Cerebellar nuclear complex (tissue), 1 donor: ENCODE measurements at places on chromosomes 4 and X.

- DNase-seq = no peak
Measured at GRCh38 chrX:15413101-15413500, 28.9 kb upstream of the VEGFD start.

DNA sequence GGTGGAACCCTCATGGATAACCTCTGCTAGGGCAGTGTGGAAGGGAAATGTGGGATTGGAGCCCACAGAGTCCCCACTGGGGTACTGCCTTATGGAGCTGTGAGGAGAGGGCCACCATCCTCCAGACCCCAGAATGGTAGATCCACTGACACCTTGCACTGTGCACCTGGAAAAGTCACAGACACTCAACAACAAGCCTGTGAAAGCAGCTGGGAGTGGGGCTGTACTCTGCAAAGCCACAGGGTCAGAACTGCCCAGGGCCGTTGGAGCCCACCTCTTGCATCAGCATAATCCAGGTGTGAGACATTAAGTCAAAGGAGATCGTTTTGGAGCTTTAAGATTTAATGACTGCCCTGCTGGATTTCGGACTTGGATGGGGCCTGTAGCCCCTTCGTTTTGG lies 11.6 kb downstream of the ARMCX5 start:
- DNase-seq = no peak

DNA sequence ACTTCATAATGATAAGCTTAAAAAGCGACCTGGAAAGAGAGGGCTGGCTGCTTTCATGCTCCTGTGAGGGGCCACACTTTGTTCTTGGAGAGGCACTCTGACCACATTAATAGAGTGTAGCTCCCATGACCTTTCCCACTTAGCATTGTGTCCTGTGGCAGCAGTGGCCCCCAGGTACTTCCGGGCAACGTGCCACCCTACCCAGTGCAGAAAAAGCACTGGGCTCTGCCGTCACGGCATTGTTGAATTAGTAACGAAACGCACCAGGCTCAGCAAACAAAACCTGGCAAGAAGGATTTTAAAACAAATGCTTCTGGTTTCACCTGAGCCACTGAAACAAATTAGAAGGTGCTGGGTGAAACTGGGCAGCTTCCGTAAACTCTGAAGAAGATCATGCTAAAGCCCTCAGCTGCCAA lies 5.4 kb upstream of the SORBS2 start:
- DNase-seq = no peak

- DNase-seq = peak; percentile 1
Measured at GRCh38 chrX:84320614-84321013, 132.6 kb upstream of the RPS6KA6 start.

DNA sequence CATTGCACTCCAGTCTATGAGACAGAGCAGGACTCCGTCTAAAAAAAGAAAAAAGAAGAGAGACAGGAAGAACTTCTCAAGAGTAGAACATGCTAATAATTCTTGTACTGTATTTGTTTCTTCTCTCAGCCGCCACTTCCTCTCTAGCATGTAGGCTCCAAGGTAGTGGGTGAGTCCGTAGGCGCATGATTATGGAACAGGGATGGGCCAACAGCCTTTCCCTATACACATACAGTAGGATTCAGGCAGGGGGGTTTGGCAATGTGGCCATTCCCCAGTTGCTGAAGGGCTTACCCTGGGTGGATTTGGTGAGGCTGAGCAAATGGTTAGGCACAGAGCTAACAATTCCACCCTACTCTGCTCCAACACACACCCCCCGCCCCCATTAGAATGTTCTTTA lies 35.0 kb upstream of the APLN start:
- DNase-seq = no peak

DNA sequence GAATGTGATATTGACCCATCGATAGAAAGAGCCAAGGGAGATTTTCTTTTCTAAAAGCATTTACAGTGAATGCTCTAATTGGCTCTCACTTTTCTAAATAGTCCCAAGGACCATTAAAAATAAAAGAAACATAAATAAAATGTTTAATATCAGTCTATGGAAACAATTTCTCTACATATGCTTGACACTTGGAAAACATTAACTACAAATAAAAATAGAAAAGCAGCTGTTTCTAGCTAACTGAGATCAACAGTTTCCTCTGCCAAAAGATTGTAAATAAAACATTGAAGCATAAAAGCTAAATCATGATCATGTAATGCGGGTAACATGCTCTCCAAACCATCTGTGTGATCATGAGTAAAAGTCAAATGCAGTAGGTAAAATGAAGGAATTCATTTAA lies 49.7 kb downstream of the CORIN start:
- DNase-seq = no peak

- DNase-seq = no peak
Measured at GRCh38 chr4:123785538-123785937, 388.9 kb downstream of the SPRY1 start.

- no peak for DNase-seq
Measured at GRCh38 chr4:184313058-184313581, 95.4 kb upstream of the ENPP6 start.

- no peak for DNase-seq
Measured at GRCh38 chr4:36757580-36758311, 476.3 kb downstream of the DTHD1 start.

DNA sequence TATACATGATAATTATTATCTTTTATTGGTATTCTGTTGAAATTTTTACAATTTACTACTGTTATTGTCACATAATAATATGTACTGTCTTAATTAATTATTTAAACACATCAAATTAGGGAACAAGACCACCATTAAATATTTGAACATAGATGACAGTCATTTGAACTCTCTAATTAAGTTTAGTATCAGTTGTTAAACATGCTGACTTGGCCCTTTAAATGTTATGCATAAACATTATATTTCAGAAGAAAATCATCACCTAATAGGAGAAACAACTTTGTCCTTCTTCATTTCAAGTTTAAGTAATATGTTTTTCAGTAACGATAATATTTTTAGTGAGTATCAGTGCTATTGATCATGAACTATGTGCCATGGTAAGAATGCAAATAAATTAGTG lies 623.5 kb upstream of the GNPDA2 start:
- no peak for DNase-seq

DNA sequence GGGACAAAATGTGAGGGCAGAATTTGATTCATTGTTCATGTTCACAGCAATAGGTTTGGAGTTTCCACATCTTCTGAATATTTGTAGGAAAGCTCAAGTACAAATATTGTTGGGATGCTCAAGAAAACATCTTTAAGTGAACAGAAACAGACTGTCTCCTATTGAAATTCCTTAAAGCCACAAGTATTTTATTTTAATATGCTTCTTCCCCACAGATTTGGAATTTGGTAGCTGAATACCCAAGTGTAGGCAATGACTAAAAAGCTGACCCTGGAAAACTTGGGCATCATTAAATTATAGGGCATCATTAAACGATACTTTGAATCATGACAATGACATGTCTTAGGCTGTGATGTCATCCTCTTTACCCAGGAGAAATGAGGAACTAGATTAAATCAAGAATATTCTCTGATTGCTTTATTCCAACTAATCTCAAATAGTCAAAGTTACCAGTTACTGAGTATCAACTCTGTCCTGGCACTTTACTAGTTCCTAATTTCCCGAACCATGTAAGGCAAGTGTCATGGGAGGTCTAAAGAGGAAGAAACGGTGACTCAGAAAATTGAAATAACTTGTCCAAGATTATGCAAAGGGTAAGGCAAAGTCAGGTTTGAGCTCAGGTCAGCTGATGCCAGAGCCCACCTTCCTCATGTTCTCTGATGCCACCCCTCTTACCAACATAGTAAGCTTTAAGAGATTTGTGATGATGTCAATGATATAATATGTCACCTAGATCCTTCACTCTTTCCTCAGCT lies 223.1 kb upstream of the LEF1 start:
- DNase-seq = no peak

GRCh38 chr4:105619188-105619931 lies 66.9 kb downstream of the ARHGEF38 start:
- DNase-seq = no peak

GRCh38 chr4:6153874-6154273 lies 46.5 kb downstream of the JAKMIP1 start:
- no peak for DNase-seq

DNA sequence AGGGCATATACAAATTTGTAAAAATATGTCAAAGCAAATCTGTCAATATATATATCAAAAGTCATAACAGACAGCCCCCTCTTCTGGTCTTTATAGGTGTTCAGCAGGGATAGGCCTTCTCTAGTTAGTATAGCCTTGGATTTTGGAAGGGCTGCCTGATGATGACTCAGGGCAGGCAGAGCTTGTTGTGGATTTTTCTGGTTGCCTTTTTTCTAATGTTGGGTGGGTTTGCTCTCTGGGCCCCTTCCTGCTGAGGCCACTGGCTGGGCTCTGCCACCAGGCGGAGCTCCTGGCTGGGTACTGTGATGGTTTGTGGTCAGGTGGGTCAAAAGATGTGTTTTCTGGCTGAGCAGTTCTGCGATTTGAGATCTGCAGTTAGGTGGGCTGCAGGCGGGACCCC lies 294.2 kb downstream of the GRIA2 start:
- DNase-seq = no peak

GRCh38 chr4:76984127-76984526 lies 34.6 kb downstream of the SEPTIN11 start:
- no peak for DNase-seq

DNA sequence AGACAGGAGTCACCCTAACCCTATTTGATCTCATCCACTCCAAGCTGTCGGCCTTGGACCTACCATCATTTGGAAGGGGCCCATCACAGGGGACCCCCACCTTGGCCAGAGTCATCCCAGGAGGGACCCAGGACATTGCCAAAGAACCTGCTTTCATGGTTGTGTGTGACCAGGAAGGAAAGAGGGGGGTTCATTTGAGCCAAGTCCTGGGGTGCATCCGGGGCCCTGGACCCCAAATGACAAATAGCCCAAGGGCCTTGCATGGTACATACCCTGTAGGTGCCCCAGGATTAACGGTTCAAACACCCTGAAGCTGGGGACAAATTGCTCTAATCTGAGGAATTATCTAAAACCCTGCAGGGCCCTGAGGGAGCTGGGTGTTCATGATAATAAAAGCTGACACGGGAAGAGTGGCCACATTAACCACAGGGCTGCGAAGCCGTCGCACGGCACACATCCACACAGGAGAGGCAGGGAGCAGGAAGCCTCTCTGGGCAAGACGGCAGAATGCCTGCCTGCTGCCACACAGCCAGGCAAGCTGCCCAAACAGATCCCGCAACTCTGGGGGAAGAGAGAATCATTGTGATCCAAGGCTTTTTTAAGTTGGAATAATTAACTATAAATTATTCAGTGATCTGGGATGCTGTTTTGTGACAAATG lies 28.2 kb upstream of the PPP2R2C start:
- no peak for DNase-seq

- no peak for DNase-seq
Measured at GRCh38 chr4:55372259-55372658, 23.5 kb upstream of the TMEM165 start.

DNA sequence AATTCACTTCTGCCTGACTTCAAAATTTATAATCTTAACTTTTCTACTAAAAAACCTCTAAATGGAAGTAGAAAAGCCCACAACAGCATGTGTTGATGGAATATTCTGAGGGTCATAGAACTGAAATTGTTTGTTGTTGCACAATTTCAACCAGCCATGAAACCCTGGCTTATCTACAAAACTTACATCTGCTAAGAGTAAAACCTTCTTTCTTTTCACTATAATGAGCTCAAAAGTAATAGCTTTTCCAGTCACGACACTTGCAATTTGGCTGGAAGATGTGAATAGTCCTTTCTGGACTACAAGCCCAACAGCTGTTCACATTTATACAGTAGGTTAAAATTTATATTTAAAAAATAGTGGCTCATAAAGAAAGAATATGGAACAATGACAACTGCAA lies 250.0 kb downstream of the GPAT3 start:
- no peak for DNase-seq

DNA sequence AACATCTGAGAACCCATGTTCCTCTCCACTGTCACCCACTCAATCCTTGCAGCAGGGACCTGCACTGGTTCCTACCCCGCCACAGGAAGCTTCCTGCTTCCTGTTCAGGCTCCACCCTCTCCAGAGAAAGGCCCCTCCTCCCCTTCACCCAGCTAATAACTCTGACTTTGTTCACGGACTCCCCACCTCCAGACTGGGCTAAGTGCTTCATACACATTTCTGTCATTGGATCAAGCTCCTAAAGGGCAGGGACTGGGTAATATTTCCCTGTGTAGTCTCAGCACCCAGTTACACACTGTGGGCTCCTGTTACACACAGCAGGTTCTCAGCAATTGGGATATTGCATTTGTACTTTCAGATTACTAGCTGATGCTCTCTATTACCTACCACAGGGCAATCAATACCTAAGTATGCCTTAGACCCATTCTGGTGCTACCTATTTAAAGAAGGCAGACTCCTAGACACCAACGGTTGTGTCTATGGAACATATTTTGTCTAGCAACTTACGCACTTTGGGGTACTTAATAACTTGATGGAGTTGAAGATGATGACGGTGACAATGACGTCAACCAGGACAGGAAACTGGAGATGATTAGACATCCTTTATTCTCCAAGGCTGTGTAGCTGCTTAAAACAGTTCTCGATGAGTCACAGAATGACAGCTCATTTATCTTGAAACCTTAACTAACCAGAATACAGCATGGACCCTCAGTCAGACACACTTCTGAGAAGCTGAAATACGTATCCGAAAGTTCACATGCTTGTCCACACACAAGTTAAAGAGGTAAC lies 58.1 kb downstream of the MAML3 start:
- no peak for DNase-seq

DNA sequence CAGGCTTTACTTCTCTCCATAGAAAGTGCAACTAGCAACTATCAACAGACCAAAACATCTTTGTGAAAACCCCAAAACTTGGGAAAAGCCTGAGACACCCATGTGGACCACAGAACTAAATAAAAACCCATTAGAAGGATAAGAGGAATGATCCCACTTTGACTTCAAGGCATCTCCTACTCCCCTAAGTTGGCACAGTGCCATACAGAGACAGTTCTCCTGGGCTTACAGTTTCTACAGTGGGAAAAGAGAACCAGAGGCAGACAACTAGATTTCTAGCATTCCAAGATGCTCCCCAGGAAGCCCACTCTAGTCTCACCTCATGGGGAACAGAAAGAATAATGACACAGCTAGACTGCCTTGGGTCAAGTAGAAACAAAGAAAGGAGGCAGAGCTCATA lies 20.4 kb downstream of the TMLHE start:
- no peak for DNase-seq

GRCh38 chr4:136516371-136516770 lies 1015.9 kb downstream of the PCDH18 start:
- DNase-seq = no peak
